ENCODE measurements at places on chromosomes 5 and 9.

GRCh38 chr9:127921557-127922120, 4.8 kb upstream of the ST6GALNAC4 start:
- peak; percentile 35 for DNase-seq

- DNase-seq, result no peak
Observed at GRCh38 chr5:108461628-108462367, 79.9 kb upstream of the FBXL17 start.

GRCh38 chr5:17374973-17375742, 122.9 kb upstream of the TAF11L2 start:
- DNase-seq, result no peak

DNA sequence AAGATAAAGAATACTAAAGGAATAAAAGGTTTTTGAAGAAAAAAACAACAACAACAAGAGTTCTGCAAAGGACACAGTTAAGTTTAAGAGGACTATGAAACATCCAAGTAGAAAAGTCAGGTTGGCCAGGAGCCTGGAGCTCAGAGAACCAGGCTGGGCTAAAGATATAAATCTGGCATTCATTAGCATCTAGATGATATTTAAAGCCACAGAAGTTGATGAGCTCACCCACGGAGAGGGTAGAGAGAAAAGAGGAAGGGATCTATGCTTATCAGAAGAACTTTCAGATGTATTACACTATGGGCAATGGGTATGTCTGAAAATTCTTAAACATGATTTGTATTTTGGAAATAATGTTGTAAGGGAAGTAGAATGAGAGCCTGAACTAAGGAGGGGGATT, 9.9 kb downstream of the MIER3 start:
- no peak for DNase-seq

- DNase-seq, result no peak
Observed at GRCh38 chr9:35198191-35198590, 36.4 kb downstream of the UNC13B start.

- DNase-seq, result no peak
Observed at GRCh38 chr5:53071738-53072137, 37.8 kb downstream of the MOCS2 start.

- no peak for DNase-seq
Observed at GRCh38 chr9:117444501-117444900, 29.6 kb upstream of the ASTN2 start.

DNA sequence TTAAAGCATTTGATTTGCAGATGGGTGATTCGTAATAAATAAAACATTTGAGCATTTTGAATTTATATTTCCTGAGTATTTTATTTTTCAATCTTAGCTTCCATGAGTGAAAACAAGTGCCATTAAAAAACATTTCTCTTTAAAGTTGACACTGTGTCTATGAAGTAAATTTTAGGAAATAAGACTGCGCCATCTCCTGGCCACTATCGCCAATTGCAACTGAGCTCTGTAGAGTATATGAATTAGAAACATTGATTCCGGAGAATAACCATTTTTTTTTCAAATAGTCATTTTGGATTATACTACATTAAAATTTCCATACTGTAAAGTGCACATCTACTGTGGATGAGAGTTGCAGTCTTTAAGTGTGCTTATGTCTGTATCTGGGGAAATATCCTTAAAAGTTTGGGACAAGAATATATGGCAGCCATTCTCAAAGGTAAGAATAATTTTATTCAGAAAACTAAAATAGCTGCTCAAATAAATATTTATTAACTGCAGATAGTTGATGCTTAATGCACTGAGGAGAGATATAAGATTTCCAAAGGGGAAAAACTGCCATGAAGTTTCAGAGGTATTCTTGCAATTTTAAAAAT, 5.9 kb downstream of the DMRTA1 start:
- no peak for DNase-seq

- DNase-seq, result no peak
Observed at GRCh38 chr5:167623354-167623753, 668.1 kb upstream of the WWC1 start.

- DNase-seq, result no peak
Observed at GRCh38 chr9:129968690-129969485, 74.1 kb downstream of the FNBP1 start.

DNA sequence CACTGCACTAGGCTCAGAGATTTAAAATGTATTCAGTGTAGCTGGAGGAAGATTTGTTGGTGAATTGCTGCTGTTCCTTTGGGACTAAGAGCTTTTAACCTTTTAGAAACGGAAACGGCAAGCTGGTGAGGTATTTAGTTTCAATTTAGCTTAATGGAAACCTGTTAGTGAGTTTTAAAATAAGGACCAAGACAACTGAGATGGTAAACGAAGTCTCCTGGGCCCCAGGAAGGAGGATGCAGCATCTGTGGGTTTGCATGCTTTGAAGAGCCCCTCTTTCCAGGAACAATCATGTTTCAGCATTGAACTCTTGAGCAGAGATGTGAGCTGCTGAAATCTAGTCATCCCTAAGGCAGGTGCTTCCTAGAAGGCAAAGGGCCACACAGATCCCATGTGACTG, 16.5 kb downstream of the DNAI1 start:
- DNase-seq, result no peak

GRCh38 chr5:107487056-107487542, 183.6 kb downstream of the EFNA5 start:
- DNase-seq, result no peak

DNA sequence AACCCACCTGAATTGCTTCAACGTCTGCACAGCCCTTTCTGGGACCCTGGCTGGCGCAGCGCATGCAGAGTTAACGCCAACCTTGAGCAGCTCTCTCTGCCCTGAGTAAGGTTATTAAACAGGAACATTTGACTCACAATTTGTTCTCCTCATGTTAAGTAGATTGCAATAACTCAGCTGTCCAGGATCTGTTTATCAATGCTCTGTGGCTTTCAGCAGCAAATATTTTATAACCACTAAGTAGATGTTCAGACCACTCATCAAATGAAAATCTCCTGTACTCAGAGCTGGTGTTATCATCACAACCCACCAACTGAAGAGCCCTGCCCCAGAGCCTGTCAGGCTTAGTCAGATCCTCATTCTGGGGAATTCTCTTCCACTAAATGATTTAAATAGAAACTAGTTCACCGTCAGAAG, 403.0 kb downstream of the ZNF608 start:
- peak; percentile 58 for DNase-seq

DNA sequence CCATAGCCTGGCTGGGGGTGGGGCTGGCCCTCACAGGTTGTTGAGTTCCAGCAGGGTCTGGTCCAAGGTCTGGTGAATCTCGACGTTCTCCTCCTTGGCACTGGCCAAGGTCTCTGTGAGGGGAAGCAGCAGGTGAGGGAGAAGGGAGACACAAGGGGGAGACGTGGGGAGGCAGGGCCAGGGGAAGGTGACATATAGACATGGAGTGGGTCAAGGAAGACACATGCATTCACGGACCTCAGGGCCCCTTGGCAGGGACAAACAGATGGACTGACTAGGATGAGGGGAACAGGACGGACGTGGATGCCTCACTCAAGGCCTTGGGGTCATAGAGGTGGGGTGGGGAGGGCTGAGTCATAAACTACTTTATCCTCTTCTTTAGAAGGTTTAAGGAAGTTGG, 7.7 kb downstream of the TPM2 start:
- DNase-seq, result no peak
